ENCODE measurements at places on chromosomes 2 and 18.
A peak's percentile ranks its signal among the peaks of the same experiment; 100 is the strongest.

- peak; percentile 82 for DNase-seq
Observed at GRCh38 chr18:9333441-9334328, 888 bp upstream of the TWSG1 start.

DNA sequence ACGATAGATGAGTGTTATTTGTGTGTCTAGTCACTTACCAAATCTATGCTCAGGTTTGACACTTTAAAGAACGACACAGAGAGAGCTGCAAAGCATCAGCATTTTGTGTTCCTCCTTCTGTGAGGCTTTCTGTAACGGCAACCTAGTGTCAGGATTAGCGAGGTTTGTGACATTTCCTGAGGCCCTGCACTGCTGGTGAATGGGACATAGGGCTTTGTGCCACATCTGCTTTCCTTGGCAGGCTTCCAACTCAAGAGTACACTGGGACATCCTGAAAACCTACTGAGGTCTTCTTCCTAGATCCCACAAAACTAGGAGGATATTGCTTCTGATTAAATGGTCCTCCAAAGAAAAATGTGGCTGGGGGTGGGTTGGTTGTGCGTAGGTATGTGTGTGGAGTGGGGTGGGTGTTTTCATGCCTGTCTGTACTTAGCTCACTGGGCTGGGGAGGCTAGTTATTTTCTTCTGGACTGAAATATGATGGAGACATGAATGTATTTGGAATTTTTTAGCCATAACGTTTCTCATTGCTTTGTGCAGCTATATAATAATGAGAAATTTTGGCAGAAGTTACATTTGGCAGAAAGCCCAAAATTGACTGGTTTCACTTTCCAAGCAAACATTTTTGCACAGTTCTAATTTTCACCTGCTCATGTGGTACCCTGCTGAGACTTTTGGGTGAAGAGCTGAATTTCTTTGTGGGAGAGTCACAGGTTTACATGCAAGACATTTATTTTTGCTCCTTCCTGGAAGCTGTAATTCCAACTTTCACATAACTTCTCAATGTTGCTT lies 308.4 kb downstream of the XIRP2 start:
- DNase-seq = peak; percentile 47

DNA sequence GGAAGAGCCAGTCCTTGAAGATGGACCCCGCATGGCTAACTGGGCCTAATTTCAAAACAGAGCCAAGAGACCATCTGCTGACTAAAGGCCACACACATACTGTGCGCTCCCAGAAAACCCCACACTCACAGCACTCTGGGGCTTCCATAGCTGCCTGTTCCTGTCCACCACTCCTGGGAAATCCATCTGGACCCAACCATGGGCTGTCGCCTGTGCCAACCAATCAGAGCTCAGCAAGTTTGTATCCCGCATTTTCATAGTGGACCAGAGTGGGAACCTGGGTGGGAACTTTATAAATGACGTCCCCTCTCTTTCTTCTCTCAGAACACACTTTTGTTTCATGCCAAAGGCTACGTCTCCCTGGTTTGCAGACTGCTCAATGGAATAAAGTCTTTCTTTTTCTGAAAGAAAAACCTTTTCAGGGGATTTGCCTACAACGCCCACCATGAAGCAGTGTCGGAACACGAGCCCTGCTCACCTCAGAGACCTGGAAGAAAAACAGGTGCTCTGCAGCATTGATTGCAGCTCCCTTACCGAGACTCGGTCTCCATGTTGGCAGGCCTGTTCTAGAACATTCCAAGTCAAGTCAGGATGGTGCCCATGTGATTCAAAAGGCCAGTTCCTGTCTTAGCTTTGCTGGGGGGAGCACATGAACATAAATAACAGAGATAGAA lies 137.2 kb upstream of the GPC1 start:
- DNase-seq = no peak

- DNase-seq = peak; percentile 11
Observed at GRCh38 chr2:175964195-175964594, 37.9 kb downstream of the LNPK start.

- no peak for DNase-seq
Observed at GRCh38 chr2:95026471-95027368, 1.2 kb downstream of the MAL start.

DNA sequence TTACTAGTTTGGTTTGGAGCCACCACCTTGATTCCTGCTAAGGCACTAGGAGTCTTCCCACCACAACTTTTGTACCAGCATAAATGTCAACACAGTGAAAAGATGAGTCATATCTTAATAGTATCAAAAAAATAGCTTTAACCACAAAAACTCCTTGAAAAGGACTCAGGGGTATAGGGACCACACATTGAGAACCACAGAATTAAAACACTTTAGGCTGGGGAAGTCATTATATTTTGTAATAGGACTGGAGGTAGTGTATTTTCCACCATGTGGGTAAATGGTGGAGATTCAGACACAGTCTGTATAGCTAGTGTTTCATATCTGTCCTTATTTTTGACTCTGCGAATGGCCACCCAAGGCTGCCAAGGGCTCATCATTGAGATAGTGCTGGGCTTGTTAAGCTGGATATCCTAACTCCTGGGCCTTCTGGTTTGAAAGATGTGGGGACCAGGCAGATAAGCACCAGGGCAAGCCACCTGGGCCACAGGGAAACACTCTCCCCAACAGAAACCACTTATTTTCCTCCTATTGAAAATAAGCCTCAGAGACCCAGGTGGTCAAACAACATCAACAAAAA lies 19.1 kb upstream of the FHL2 start:
- no peak for DNase-seq

- DNase-seq = peak; percentile 64
Observed at GRCh38 chr2:219249203-219249980, 3.7 kb upstream of the TUBA4B start.

DNA sequence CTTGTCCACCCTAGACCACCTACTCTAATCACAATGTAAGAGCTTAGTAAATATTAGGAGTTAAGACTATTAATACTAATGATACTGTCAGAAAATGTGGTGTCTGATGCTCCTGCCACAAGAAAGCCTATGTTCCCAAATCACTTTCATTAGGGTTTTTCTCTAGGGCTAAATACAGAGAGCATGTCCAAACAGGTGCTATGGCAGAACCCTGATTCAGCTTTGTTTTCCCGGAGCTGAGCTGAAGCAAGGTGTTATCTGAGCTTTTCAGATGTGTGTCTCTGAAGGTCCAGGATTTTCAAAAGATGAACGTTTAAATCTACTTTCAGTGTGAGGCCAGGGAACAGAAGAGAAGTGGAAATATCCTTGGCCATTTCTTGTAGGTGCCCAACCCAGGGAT lies 40.6 kb downstream of the CPO start:
- DNase-seq = no peak

- no peak for DNase-seq
Observed at GRCh38 chr2:20230114-20230425, 5.1 kb upstream of the SDC1 start.

DNA sequence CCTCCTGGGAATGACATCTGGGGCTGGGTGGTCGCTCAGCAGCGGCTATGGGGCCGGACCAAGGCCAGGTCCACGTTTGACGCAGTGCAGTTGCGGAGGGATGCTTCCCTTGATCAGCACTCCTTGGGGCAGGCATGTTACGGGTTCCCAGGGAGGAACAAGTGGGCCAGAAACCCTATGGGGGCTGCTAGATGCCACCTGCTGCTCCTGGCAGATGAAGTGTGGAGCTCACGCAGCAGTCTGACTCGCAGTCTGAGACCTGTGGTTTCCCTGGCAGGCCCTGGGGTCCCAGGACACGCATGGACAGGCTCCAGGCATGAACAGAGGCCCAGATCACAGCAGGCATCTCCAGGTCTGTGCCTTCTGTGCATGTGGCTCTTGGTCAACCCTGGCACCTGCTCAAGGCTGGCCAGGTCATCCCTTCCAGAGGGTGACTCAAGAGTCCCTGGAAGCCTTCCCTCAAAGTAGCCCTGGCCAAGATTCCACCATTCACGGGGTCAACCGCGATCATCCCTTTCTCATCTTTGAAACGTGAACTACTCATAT lies 20.0 kb downstream of the KCNF1 start:
- no peak for DNase-seq

DNA sequence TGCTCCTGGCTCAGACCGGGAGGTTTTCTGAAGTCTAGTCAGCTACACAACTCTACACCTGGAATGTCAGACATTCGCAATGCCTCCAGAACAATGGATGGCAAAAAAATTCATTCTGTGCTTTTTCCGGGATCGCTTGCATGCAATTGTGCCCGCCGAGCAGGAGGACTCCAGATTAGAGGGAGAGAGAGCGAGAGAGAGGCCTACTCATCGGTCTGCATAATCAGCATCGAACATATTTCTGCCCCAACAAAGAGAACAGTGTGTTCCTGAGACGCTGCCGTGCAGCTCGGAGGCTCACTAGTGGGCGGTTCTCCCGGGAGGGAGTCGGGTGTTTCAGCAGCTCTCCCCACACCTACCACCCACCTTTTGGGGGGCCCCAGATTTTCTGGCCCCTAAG lies 117.1 kb downstream of the KLHL29 start:
- no peak for DNase-seq

- DNase-seq = no peak
Observed at GRCh38 chr2:64609942-64610281, 43.8 kb downstream of the SERTAD2 start.

GRCh38 chr2:199989822-199990221 lies 34.4 kb downstream of the MAIP1 start:
- DNase-seq = no peak

DNA sequence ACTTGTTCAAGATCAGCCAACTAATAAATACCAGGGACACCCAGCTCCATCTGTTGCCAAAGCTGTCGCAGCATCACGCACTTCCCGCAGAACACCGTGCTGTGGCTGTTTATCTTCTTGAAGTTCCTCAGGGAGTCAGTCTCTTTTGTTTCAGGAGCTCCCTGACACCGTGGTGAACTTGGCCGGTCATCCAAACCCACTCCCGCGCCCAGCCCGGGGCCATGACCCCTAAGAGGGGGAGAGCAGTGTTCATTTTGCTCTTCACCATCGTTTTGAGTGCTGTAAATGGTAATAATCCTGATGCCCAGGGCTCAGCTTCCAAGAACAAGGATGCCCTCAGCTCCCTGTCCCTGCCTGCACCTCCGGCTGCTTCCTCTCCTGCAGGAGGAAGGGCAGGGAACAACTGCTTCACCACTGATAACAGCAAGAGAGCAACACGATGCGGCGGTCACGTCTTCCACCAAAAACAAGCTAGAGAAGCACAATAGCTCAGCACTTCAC lies 131.4 kb downstream of the SEPTIN10 start:
- no peak for DNase-seq

DNA sequence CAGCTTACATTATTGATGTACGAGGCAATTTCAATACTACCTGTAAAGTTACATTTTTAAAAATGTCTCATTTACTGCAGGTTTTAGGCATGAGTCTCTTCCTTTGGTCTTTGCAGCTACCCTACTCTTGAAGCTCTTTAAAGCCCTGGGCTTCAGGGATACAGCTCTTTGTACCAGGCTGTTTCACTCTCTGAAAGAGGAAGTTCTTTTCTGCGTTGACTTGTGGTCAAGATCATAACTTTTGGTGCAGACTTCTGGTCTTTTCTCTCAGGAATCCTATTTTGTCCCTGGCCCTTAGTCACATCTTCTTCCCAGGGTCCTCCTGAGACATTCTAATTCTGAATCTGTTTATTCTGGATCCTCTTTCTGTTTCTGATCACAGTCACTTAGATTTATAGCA lies 16.6 kb upstream of the HRH4 start:
- DNase-seq = no peak

DNA sequence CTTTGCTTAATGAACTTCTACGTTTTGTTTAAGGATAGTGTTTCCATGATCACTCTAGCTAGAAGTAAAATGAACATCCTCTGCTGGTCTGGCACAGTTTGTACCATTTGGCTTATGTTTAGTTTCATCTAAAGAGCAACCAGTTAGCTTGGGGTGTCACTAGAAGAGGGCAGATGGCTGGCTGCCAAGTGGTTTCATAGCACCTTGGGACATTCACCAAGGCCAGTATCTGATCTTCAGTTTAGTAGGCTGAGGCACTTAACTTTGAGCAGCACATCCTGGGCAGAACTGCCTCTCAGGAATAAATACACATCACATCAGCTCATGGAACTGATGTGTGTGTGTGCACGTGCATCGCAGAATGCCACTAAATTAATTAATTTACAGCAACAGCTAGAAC lies 68.4 kb downstream of the NXPH2 start:
- no peak for DNase-seq

Measured in SHP77 treated with DMSO at 0.1 percent for 48 hours (cell line).